T-helper 9 cell (primary cell): ENCODE measurements at places on chromosomes 11 and 22.

GRCh38 chr11:127345819-127346459 is 345.4 kb upstream of the KIRREL3 start:
- no peak for DNase-seq

DNA sequence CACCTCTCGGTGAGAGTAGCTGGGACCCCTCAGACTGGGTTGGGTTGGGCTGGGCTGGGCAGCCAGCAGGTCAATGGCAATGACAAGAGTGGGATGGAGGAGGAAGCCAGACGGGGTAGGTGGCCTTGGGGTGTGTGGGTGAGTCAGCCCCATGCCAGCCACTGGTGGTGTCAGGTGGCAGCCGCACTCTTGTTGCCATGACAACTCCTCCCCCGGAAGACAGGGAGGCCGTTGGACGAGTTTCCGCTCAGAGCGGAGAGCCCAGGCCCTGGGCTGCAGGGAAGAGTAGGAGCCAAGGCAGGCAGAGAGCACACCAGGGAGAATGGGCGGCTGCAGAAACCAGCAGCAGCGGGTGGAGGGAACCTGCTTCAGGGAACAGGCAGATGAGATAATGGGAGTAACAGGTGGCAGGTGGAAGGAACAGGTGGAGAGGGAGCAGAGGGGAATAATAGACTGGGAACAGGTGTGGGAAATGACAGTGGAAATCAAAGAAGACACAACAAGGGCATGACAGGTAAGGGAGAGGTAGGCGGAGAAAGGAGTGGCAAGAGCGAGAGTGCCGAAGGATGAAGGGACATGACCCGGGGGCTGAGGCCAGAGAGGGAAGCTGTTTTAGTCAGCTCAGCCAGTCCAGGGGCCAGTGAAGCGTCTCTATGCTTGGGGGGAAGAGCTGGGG is 8.7 kb downstream of the SPTBN2 start:
- no peak for DNase-seq

- DNase-seq: peak; percentile 21
These were observed 51.5 kb upstream of the GAL start for GRCh38 chr11:68632802-68633201.

DNA sequence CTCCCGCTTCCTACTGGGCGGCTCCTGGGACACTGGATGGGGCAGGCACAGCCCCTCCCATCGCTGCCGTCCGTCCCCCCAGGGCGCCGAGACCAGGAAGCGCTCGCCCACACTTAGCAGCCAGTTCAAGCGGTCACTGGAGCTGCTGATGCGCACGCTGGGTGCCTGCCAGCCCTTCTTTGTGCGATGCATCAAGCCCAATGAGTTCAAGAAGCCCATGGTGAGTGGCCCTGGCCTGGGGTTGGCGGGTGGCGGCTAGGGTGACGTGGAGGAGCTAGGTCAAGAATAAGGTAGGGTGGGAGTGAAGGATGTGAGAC is 44.6 kb downstream of the MYO7A start:
- DNase-seq: no peak

GRCh38 chr11:125286486-125286885 is 121.9 kb downstream of the PKNOX2 start:
- DNase-seq: no peak

DNA sequence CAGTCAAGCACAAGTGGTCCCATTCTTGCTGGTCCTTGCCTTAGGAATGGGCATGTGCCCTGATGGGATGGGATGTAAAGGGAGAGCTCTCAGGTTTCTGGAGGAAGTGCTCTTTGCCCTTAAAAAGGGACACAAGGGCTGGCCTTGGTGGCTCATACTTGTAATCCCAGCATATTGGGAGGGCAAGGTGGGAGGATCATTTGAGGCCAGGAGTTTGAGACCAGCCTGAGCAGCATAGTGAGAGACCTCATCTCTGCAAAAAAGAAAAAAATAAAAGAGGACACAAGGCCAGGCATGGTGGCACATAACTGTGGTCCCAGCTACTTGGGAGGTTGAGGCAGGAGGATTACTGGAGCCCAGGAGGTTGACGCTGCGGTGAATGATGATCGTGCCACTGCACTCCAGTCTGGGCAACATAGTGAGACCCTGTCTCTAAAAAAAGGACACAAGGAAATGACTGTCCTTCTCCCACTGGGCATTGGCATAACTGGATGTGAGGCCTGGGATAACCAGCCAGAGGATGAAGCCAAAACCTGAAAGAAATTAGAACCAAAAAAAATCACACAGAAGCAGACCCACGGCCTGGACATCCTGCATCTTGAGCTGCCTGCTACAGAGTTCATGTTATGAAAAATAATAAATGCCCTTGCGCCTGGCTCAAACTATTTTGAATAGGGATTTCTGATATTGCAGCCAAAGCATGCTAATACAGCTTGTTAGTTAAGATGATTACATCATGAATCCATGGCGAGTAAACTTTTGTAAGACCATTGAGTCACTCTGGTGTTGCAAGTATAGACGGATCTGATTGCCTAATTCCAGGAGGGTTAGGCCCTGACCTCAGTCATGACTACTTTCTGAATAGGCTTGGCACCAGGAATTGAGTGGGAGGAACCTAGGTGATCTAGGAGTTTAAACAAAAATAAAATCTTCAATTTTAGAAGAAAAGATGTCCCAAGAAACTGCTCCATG is 12.9 kb upstream of the CRKL start:
- DNase-seq: no peak

GRCh38 chr11:9708544-9708943 is 44.7 kb downstream of the SWAP70 start:
- no peak for DNase-seq

DNA sequence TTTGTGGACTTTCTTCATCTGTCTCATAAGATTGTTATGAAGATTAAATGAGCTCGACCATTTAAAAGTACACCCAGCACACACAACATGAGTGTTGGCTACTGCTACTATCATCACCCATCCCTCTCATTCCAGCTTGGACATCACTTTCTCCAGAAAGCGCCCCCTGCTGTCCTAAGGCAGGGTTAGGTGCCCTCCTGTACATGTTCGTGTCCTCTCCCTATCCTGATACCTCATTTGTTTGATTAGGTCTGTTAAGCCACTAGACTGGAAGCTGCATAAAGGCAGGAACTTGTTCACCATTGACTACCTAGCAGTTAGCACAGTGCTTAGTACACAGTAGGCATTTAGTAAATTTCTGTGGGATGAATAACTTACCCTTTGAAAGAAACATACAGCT is 85.5 kb downstream of the ENTHD1 start:
- DNase-seq: peak; percentile 4

DNA sequence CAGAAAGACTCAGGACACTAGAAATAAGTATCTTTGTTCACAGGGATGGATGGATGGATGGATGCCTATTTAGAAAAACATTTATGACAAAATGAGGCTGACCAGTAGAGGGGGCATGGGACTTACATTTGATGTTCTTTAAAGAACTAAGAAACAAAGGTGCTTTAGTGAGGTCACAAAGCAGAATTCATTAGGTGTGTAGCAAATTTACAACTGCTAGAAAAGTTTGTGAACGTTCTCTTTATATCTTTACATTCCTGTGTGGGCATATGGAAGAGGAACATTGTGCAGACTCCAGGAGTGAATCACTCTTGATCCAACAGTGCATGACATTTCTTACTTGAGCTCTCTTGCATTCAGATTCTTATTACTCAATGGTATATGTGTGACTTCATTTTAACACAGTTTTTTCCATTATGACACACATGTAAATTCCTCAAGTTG is 15.8 kb upstream of the SIK2 start:
- DNase-seq: peak; percentile 39

GRCh38 chr11:45930031-45930794 is 7.8 kb downstream of the LARGE2 start:
- no peak for DNase-seq

GRCh38 chr22:33864723-33865130 is 55.5 kb downstream of the LARGE1 start:
- no peak for DNase-seq

GRCh38 chr11:35619116-35619854 is 1.0 kb downstream of the FJX1 start:
- no peak for DNase-seq

DNA sequence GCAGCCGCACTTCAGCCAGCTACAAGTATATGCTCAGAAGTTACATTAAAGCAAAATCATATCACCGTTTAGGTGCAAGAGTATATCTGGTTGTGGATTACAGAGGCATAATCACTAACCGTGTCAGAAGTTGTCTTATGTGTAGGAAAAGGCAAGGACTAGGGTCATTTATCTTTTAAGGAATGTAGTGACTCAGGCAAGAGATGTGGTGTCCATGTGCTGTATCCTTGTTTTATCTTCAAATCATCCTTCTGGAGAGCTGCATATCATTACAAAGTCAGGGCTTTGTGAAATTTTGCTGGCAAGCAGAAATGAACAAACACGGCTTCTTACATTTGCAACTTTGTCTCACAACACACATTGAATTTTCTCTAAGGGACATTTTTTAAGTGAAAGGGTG is 12.7 kb upstream of the CHORDC1 start:
- no peak for DNase-seq

GRCh38 chr11:108729227-108729871 is 64.5 kb downstream of the DDX10 start:
- DNase-seq: no peak

DNA sequence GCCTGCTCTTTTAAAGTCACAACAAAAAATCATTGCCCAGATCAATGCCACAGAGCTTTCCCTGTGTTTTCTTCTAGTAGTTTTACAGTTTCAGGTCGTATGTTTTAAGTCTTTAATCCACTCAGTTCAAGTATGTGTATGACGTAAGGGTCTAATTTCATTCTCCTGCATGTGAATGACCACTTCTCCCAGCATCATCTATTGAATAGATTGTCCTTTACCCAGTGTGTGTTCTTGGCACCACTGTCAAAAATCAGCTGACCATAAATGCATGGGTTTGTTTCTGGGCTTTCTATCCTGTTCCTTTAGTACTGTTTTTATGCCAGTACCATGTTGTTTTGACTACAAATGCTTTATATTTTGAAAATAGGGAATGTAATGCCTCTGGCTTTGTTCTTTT is 28.1 kb downstream of the INTS4 start:
- DNase-seq: no peak

- no peak for DNase-seq
These were observed 10.6 kb upstream of the PLET1 start for GRCh38 chr11:112271242-112271641.

DNA sequence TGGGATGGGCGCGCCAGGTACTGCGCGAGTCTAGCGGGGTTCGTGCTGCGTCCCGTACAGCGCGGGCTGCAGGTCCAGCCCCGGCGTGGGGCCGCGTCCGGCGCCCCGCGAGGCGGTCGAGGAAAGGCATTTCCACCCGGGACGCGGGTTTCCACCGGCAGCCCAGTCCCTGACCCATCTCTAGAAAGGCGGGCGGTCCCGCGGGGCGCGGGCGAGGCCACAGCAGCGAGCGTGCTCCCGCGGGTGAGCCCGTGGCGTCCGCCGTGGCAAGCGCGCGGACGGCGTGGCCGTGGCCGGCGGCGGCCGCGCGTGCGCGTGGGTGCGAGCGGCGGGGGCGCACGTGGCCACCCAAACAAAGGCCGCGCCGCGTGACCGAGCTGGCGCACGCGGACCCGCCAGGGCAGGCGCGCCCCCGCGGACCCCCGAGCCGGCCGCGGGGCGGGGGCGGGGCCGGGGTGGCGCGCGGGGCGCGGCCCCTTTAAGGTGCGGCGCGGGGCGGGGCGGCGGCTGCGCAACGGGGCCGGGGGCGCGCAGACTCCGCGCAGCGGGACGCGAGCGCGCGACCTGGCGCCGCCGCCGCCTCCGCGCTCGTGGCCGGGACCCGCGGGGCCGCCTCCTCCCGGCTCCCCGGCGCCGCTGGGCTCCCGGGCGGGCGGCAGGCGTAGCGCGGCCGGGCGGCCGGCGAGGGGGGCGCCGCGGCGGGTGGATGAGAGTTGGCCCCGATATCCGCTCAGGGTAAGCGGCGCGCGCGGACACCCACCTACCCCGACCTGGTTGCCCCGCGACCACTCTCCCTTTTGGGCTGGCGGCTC is 39.3 kb upstream of the CELSR1 start:
- DNase-seq: peak; percentile 48

GRCh38 chr11:110452720-110453119 is 23.0 kb downstream of the FDX1 start:
- no peak for DNase-seq
